ENCODE measurements at places on chromosomes 2 and 18.

DNA sequence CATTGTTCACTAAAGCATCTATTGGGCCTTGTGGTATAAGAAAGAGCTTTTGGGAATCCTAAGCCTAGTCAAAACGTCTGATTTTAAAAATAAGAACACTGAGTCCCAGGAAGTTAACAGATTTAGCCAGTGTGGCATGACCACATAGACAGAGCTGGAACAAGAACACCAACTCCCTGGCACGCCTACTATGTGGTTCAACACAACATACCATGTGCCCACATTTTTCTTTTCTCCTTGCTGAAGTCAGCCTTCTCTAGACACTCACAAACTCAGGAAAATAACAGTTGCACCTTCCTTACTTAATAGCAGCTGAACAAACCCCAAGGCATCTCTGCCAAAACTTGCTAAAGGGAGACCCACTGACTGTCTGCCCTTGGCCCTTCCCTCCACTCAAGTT lies 124.8 kb downstream of the C1D start:
- no peak for DNase-seq

GRCh38 chr2:118223992-118224894 lies 136.0 kb downstream of the INSIG2 start:
- peak; percentile 31 for DNase-seq

DNA sequence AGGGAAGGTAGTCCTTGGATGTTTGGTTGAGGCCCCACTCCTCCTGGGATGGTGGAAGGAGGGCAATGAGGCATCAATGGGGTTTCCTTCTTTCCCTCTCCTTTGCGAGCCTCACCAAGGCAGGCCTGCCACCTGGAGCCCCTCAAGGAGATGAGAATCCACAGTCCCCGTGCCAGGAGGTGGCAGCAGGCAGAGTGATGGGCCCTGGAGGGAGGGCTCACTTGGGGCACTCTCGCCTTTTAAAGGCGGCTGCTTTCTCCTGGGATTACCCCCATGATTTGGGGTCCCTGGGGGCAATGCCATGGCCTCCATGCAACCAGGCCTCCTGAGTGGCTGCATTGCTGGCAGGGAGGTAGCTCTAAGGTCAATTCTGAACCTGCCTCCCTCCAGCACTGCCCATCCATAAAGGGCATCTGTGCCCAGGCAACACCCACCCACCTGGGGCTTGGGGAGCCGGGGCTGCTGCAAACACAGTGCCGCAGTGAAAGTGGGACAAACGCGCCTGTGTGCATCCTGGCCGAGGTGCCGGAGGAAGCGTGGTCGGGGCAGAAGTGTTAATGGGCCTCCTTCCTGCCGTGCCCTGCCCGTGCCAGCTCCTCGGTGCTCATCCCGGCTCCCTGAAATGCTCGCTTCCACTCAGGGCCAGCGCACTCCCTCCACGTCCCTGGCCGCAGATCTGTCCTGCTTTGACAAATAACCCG lies 55.9 kb downstream of the ZFP36L2 start:
- no peak for DNase-seq

- DNase-seq: no peak
Observed at GRCh38 chr2:60834270-60834717, 47.1 kb upstream of the REL start.

DNA sequence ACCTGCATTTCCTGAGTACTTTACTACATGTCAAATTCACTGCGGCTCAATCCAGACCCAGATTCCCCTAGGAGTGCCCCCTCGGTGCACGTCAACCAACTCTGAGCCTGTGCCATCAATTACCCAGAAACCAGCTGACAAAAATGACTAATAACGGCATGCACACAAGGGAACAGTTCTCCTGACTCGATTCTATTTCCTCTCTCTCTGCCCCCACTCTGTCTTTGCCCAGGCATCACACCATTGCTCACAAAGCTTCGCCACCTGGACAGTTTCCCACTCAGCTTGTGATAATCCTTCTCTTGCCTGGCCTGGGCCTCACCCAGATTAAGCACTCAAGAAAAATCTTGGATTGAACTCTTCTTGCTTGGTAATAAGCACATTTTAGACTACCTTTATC lies 115.3 kb upstream of the NDUFV2 start:
- DNase-seq: no peak

DNA sequence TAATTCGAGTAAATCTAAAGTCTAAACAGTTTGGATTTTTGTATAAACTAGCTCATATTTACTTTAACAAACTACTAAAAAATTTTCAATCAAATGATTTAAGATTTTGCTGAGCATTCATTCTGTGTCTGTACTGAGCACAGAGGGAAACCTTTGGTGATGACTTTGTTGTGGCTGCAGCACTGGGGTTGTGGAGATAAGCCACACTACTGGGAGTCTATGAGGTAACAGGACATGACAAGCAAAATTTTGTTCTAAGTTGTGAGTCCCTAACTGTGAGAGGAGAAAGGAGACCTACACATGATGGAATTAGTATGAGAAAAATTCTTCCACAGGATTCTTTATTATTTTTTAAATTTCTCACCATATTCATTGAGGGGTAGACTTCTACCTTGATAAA lies 933.7 kb upstream of the LRATD1 start:
- no peak for DNase-seq

GRCh38 chr2:19357402-19358241 lies 801 bp downstream of the OSR1 start:
- no peak for DNase-seq

- DNase-seq: peak; percentile 45
Observed at GRCh38 chr18:65936678-65937077, 185.9 kb downstream of the CDH7 start.

GRCh38 chr18:55932675-55933074 lies 344.7 kb upstream of the TCF4 start:
- no peak for DNase-seq

DNA sequence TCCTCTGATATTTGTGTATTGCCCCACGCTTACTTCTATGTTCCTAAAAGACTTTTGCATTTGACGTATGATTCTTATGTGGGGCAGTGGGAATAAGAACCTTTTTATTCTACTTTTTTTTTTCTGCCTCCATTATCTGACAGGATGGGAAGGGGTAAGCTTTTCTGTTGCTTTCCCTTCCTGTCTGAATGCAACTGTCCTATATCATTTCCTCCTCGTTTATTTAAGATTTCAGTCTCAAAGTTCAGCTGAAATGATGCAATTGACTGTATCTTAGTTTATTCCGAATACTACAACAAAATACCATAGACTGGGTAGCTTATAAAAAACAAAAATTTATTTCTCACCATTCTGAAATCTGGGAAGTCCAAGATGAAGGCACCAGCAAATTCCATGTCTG lies 24.1 kb upstream of the HNMT start:
- DNase-seq: no peak

- DNase-seq: no peak
Observed at GRCh38 chr18:13606604-13607254, 119.6 kb downstream of the FAM210A start.

- DNase-seq: peak; percentile 44
Observed at GRCh38 chr2:171652416-171652785, 34.9 kb upstream of the DYNC1I2 start.

GRCh38 chr2:61253136-61253535 lies 91.1 kb downstream of the C2orf74 start:
- DNase-seq: no peak

DNA sequence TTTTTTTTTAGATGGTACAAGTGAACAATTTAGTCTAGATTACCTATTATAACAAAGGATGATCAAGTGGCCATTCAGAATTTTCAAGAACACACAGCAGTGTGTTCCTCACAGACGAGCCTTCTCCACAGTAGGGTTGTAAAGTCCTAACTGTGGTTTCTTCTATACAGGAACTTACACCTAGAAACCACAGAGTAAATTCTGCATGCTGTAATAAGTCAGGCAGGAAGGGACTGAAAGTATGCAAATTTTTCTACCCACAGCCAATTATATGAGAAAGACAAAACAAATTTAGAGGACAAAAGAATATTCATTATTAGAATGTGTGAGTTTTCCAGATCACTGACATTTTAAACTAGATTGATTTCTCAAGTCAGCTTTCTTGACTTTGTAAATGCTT lies 99.5 kb downstream of the RBMS1 start:
- no peak for DNase-seq

DNA sequence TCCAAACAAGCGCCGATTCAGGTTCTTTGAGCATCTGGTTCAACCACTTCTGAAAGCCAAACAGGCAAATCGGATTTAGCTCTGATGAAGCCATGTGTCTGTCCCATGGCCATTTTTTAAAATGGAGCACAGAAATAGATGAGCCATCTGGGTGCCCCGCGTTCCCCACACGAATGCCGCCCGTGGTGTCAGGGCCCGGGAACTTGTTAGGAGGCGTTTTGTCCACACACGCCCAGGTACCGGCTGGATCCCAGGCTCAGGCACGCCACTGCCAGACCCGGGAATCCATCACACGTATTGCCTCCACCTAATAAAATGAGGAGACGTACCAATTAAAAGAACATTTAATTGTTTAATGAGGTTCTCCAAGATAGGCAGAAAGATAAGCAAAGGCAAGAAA lies 374.4 kb upstream of the SALL3 start:
- no peak for DNase-seq

- peak; percentile 50 for DNase-seq
Observed at GRCh38 chr18:3463051-3463450, 13.1 kb downstream of the TGIF1 start.

DNA sequence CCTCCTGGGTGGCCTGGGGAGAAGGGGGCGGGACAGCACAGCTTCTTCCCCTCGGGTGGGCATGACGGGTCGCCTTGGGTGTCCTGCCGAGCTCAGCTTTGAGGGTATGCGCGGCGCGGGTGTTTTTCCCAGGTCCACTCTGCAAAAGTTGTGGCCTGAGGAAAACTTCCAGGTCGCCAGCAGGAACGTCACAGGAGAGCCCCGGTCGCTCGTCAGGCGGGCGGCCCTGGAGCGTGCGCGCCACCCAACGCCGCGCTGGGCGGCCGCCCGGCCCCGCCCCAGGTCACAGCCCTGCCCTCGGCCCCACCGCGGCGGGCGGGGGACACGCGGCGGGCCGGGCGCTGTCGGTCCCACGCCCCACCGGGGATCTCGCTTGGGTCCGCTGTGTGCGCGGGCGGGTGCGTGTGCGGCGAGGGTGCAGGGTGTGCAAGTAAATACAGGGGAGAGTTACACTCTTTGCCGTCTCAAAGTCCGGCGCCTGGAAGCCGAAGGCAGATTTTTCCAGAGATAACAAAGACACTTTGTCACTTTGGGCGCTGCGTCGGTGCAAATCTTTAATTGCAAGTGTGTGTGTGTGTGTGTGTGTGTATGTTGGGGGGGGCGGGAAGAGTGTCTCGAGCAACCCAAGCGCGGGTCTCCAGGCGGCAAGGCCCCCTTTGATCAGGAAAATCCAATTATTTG lies 616 bp upstream of the SP5 start:
- peak; percentile 25 for DNase-seq

DNA sequence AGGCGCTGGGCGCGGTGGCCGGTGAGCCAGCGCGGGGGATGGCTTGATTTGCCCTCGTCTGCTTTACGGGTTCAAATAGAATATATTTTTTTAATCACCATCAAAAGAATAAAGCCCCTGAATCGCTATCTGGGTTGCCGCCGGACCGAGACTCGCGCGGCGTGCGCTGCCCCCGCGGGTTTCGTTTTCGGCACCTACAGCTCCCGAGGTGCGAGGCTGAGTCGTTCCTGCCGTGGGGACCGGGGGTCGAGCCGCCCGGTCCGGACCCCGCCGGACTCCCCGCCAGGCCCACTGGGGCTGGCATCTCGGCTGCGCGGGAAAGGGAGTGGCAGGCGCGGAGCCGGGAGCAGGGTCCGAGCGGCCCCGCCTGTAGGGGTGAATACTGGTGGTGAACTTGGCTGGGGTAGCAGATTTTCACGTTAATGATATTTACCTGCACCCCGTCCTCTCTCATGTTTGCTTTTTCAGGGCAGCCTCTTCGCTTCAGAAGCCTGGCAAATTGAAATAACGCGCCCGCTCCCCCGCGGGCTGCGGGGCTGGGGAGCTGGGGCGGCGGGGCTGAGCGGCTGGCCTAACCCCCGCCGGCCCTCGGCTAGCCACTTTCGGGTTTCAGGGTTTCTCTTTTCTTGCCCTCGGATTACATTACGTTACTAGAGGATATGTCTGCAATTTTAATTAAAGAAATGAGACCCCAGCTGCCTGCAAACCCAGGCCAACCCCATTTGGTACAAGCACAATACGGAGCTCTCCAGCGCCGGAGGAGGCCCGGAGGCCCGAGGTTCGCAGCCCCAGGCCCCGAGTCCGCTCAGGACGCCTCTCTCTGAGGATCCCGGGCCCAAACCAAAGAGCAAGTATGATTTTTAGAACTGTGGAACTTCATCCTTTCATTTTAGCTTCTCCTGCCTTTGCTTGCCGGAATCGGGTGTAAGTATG lies 1.7 kb upstream of the CELF4 start:
- no peak for DNase-seq

GRCh38 chr2:151947813-151948165 lies 119.6 kb upstream of the ARL5A start:
- DNase-seq: no peak

DNA sequence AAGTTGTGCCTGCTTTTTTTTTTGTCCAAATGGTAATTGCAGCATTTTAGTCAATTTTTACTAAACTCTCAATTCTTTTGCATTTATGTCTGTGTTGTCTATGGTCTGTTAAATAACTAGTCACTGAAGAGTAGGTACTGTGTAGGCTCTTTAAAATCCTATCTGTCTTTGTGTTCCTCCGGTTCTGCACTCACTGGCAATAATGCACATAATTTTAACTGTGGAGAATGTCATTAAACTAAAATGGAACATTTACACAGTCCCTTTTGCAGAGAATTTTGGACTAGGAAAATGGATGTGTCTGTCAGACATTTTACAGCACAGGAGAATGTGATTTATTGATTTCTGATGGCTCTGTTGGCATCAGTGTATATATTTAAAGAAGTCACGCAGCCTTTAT lies 116.6 kb downstream of the ASXL3 start:
- no peak for DNase-seq

DNA sequence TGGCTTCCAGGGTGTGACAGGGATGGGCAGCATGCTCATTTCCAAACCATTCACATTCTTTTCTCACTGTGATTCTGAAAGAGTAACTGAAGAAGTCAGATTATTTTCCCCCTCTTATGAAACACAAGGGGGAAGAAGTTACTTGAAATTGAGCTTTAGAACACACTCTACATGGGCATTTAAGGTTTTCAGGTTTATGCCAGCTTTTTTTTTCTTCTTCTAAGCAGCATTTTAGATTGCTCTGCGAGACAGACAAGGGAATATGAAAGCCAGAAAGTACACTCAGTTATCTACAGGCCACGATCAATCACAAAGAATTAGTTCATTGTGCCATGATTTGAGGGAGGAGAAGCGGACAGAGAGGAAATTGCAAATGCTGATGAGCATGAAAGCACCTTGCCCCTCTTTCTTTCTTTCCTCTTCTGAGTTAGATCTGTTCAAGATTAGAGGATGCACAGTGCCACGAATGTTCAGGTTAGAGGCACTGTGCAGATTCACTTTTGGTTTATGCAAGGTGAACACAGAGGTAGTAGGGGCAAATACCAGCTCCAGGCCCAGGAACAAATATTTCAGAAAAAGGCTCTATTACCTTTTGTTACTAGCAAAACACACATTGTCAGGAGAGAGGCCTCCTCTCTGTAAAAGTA lies 49.2 kb downstream of the CXCR4 start:
- DNase-seq: no peak

Measured in A673 (cell line).